Epithelial cell of proximal tubule (primary cell): ENCODE measurements at places on chromosomes 7 and 10. TPM values are rescaled to one million over a fixed set of nuclear protein-coding genes. Genes with fewer than 3 reads are reported as not detected.

Gene BLNK
- total RNA-seq: 0.12 and 0.29 TPM in 2 replicates

Gene CACNB2
- not detected in 2 replicates for total RNA-seq

Gene BZW2
- total RNA-seq: 102 and 148 TPM in 2 replicates

Gene PPP1R9A
- total RNA-seq: 11.7 and 14.1 TPM in 2 replicates

Gene PAPSS2
- 15.6 and 24.4 TPM in 2 replicates for total RNA-seq

Gene CPN1
- total RNA-seq: not detected in 2 replicates

Gene MSMB
- total RNA-seq: not detected in 2 replicates

Gene CDHR3
- total RNA-seq: 0.17 and 0.80 TPM in 2 replicates

Gene GIMAP4
- total RNA-seq: not detected in 2 replicates

Gene KDM7A
- 1.6 and 7.6 TPM in 2 replicates for total RNA-seq

Gene TAS2R5
- total RNA-seq: 0.35 TPM in 1 of 2 replicates, not detected in the other

Gene ERLIN1
- 17.2 and 25.0 TPM in 2 replicates for total RNA-seq

Gene GTF2IRD1
- 23.8 and 28.0 TPM in 2 replicates for total RNA-seq

Gene GBX1
- total RNA-seq: not detected in 2 replicates

Gene ZNF365
- total RNA-seq: 2.0 and 2.9 TPM in 2 replicates

Gene EGFR
- total RNA-seq: 40.2 and 48.1 TPM in 2 replicates

Gene CYP17A1
- total RNA-seq: not detected in 2 replicates

GRCh38 chr7:100584683-100585510 lies 1.0 kb downstream of the LRCH4 start:
- DNase-seq: no peak

GRCh38 chr10:101708870-101709269 lies 13.9 kb upstream of the FBXW4 start:
- DNase-seq: no peak

GRCh38 chr7:134787720-134788119 lies 8.3 kb downstream of the CALD1 start:
- DNase-seq: no peak

GRCh38 chr10:89837165-89838043 lies 136.0 kb downstream of the KIF20B start:
- no peak for DNase-seq

DNA sequence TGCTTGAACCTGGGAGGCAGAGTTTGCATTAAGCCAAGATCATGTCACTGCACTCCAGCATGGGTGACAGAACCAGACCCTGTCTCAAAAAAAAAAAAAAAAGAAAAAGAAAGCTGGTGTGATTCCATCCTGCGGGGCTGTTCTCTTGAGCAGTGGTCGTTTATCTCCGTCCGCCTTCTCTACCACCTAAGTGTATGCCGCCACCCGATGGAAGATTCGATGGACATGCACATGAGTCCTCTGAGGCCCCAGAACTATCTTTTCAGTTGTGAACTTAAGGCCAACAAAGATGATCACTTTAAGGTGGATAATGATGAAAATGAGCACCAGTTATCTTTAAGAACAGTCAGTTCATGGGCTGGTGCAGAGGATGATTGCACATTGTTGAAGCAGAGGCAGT lies 65.7 kb downstream of the ABRAXAS2 start:
- DNase-seq: no peak

DNA sequence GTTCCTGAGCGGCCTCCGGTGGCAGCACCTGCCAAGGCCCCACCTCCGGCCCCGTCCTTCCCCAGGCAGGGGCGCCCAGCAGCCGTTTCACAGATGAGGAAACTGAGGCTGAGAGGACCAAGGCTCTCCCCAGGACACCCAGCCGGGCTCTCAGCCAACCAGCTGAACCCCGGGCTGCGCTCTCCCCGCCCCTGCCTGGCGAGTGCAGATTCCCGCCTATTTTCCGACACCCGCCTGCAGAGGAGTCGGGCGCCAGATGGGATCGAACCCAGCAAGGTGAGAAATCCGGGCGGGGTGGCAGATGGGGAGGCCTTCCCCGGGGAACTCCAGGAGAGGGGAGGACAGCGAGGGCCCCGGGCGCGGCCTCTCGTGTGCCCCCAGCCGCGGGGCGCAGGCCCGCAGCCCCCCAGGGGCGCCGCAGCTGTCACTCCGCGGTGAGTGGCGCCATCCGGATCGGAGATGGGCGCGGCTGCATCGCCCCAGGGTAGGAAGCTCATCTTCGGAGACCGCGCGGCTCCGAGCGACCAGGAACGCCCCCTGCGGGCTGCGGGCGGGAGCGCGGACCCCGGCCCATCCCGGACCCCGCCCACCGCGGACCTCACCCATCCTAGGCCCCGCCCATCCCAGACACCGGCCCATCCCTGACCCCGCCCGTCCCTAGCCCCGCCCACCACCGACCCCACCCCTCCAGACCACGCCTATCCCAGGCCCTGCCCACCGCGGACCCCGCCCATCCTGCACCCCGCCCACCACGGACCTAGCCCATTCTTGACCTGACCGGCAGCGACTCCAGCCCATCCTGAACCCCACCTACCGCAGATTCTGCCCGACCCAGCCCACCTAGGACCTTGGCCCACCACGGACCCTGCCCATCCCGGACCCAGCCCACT lies 90.3 kb downstream of the MICALL2 start:
- no peak for DNase-seq

DNA sequence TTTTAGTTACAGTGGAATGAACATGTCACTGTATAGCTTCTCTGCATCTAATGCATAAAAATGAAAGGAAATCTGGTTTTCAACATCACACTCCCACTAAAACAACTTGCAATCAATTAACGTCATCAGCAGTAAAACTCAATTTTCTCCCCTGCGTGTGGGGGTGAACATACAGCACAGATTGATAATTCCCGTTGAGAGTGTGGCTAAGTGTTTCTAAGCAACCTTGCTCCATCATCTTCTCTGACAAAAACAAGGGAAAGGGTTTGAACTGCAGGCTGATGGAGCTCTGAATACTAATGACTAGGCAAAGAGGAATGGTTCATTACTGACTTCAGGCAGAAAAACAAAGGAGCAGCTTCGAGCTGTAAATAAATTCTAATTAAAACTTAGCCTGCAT lies 238.3 kb downstream of the PARD3 start:
- no peak for DNase-seq

DNA sequence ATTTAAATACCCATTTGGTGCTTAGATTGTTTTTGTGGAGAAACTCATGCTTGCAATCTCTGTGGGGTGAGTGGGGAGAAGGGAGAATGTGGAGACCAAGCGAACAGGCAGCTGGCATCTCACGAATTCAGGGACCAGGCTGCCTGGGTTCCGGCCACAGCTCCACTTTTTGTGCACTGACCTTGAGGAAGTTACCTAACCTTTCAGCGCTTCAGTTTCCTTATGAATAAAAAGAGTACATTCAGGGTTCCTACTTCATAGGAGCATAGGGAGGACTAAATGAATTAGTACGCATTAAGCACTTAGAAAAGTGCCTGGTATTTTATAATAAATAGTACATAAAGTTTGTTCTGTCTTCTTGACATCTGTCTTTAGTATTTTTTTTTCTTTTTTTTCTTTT lies 72.5 kb downstream of the PRTFDC1 start:
- no peak for DNase-seq

GRCh38 chr7:77765906-77766800 lies 32.1 kb downstream of the TMEM60 start:
- no peak for DNase-seq

GRCh38 chr10:95579292-95579691 lies 18.1 kb upstream of the SORBS1 start:
- no peak for DNase-seq

DNA sequence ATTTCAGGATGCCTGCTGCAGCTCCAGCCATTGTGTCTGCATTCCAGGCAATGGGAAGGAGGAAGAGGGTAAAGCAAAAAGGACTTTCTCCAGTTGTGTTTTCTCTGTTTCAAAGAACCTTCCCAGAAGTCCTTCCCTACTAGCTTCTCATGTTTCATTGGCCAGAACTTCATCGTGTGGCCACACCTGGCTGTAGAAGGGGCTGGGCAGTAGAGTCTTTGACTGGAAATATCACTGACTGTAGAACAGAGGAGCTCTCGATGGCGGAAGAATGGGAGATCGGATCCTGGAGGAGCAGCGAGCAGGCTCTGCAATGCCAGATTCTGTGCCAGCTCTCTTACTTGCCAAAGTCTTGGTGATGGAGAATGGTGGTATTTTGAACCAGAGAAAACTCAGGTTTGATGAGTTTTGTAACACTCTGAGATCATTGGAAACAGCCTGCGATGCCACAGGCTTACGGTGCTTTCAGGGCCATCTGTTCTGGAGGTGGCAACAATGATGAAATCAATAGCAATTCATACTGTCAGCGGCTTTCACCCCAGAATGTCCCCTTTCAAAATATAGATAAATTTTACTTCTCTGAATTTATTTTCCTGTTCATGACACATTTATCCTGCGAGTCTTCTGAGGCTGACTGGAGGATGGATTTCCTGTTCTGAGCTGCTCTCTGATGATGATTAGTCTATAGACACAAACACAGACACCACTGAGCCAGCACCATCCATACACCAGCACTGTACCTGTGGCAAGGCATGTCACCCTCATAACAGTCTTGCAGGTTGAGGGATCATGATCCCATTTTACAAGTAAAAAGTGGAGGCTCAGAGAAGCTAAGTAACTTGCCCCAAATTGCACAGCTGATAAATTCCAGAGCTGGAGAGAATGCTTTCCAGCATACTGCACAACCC lies 204.2 kb downstream of the EMX2 start:
- DNase-seq: no peak

- DNase-seq: peak; percentile 26
Measured at GRCh38 chr7:47418601-47419309, 163.2 kb downstream of the TNS3 start.

GRCh38 chr10:30284865-30285594 lies 64.0 kb downstream of the MTPAP start:
- no peak for DNase-seq

GRCh38 chr7:97008275-97008917 lies 3.0 kb downstream of the DLX6 start:
- no peak for DNase-seq

GRCh38 chr10:117373823-117374505 lies 1.3 kb downstream of the PDZD8 start:
- no peak for DNase-seq

DNA sequence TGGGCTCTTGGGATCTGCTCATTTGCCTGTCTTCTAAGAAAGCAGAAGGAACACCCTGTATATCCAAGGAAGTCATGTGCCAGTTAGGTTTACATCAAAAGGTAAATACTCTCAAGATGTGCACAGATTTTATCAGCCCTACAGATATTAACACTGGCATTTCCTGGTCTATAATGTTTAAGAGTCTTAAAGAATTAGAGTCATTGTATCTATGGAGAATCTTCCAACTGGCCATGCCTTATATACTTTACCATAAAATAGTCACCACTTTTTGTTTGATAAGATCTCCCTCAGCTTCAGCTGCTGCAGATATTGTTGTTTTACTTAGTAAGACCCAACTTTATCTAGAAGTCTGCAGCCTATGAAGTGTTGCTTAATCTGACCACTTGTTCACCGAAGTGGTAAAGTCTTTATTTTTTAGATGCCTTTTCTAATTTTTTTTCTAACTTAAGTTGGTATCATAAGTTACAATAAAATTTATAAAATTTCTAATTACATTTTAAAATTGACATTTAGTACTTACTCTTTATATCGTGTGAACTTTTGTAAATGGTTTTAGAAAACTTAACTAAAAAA lies 58.5 kb downstream of the CPED1 start:
- no peak for DNase-seq

DNA sequence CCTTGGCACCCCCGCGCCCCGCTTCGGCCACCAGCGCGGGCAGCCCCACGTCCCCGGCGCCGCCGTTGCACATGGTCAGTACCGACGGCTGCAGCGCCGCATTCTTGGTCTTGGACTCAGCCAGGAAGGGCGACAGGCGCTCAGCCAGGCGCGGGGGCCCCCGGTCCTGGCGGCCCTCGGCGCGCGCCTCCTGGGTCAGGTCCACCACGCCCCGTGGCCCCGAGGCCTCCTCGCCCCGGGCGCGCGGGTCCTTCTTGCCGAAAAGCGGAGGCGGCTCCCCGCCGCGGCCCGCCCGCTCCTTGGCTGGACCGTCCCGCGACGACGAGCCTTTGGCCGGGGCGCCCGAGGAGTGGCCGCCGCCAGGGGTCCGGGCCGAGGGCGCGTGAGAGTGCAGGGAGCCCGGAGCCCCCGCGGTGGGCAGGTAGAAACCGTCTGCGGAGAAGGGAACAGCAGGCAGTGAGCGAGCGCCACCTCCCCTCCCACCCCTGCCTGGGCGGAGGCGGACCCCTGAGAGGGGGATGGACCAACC lies 34.7 kb downstream of the TNRC18 start:
- no peak for DNase-seq

GRCh38 chr7:139109983-139110411 lies 477 bp upstream of the ZC3HAV1 start:
- no peak for DNase-seq

- DNase-seq: peak; percentile 83
Measured at GRCh38 chr7:54705436-54705835, 53.6 kb downstream of the SEC61G start.

DNA sequence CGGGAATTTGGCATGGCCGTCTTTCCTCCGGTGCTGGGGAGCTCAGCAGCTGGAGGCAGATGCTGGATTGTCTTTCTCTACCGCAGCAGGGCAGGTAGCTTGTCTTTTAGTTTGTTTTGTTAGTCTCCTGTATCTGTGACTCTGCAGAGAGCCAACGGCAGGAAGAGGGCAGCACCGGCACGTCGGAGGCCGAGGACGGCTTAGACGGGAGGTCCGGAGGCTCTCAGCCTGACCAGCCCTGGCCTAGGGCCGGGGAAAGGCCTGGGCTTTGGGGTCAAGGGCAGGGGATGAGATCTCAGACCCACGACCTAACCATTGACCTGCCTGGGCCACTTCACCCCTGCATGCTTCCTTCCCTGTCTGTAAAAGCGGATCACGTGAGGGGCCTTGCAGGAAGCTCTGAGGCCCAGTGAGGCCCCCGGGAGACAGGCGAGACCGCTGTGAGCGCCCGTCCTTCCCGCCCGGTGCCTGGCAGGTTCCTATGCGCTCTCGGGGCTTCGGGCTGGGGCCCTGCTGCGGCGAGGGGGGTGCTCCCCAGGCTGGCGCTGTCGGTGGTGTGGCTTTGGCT lies 72.7 kb downstream of the LHPP start:
- no peak for DNase-seq

- DNase-seq: no peak
Measured at GRCh38 chr10:58820861-58821751, 308.4 kb downstream of the BICC1 start.

DNA sequence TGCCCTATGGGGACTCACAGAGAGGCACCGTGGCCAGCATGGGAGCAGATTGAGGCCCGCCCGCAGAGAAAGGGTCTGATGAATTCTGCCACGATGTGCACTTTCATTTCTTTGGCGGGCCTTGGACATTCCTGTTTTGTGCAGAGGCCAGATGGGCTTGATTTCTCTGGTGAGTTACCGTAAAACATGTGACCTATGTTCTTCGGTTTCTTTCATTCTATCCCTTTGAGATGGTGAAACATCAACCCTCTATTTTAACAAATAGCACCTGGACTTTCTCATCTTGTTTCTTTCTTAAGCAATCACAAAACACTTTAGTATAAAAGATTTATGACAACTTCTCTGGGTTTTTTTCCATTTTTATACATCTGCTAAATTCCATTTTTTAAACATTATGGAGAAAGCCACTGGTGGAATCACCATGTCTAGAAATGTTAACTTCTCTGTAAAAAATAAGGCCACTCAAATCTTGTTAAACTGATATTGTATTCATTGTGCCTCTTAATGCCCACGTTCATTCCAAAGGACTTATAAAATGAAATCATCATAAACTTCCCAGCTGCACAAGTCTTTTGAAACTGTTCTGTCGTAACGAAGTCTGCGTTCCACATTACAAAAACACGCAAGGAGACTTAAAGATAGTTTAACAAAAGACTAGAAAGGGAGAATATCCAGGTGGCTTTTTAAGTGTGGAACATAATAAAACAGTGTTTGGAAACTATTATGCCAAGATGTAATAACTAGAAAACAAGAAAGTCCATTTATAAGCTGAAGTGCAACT lies 21.4 kb upstream of the ODAD2 start:
- no peak for DNase-seq

- peak; percentile 46 for DNase-seq
Measured at GRCh38 chr7:27745064-27745583, 5.2 kb downstream of the TAX1BP1 start.
